ENCODE measurements at places on chromosomes 12 and 14.

GRCh38 chr12:77161944-77162343 lies 96.6 kb upstream of the E2F7 start:
- no peak for DNase-seq

DNA sequence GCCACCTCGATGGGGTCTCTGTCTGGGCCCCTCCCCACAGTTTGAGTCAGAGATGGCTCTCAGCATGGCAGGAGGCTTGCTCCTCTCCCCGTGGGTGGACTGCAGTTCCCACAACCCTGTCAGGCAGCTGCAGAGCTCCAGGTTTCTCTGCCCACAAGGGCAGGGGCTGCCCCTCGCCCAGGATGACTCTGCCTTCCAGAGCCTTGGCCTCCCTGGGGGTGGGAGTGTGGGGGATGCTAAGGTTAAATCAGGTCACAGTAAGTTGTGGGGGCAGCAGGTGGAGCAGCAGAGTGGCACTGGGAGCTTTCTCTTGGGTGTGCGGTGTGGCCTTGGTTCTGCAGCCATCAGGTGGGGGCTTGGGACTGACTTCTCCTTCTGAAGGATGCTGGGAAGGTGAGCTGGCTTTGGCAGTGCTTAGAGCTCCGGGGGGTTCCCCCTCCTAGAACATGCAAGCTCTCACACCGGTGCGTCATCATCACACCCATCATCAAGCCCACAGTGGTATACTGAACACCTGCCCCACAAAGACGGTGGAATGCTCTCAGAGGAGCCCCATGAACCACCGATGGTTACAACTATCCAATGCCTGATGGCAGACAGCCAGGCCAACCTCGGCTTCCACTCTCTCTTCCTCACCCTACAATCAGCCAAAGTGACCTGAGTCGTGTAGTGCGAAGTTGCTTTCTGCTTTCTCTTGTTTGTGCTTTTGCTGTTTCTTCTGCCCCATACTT lies 39.7 kb downstream of the ERH start:
- no peak for DNase-seq

- no peak for DNase-seq
Observed at GRCh38 chr14:38250331-38250730, 5.6 kb downstream of the CLEC14A start.

DNA sequence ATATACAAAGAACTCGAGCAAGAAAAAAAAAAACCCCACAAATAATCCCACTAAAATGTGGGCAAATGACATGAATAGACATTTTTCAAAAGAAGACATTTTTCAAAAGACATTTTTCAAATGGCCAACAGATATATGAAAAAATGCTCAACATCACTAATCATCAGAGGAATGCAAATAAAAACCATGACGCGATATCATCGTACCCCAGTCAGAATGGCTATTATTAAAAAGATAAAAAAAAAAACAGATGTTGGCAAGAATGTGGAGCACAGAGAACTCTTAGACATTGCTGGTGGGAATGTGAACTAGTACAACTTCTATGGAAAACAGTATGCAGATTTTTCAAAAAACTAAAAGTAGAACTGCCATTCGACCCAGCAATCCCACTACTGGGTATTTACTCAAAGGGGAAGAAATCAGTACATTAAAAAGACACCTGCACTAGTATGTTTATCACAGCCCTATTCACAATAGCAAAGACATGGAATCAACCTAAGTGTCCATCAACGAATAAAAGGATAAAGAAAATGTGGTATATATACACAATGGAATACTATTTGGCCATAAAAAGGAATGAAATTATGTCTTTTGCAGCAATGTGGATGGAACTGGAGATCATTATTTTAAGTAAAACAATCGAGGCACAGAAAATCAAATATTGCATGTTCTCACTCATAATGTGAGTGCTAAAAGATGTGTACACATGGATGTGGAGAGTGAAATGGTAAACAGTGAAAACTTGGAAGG lies 16.3 kb downstream of the ZBTB39 start:
- DNase-seq = no peak

DNA sequence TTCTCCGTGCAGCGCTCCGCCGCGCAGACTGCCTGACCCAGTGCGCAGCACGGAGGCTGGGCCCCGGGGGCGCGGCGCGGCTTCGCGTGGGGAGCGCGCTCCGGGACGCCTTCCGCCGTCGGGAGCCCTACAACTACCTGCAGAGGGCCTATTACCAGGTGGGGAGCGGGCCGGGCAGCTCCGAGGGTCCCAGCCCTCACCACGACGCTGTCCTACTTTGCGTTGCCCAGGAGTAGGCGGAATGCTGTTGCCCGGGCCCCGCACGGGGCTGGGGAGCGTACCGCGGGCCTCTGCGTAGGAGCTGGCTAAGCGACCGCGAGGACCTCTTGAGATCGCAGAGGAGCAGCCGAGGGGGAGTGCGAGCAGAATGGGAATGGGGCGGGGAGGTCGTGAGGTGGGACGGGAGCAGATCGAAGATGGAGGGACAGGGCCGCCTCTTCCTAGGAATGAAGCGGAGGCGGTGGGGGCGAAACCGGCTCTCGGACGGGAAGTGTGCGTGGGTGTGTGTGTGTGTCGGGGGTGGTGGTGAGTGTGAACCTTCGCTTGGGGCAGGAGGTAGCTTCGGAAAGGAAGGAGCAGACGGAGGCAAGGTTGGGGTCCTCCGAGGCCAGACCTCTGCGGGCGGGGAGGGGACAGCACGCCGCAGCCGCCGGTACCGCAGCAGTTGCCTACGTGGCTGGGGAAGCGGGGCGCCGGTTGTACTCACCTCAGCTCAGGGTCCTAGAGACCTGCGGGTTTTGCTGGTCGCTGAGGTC lies 751 bp downstream of the P3H3 start:
- no peak for DNase-seq

GRCh38 chr12:85829391-85829790 lies 6.8 kb downstream of the RASSF9 start:
- DNase-seq = no peak

GRCh38 chr14:48738186-48738925 lies 847.8 kb downstream of the RPS29 start:
- no peak for DNase-seq

DNA sequence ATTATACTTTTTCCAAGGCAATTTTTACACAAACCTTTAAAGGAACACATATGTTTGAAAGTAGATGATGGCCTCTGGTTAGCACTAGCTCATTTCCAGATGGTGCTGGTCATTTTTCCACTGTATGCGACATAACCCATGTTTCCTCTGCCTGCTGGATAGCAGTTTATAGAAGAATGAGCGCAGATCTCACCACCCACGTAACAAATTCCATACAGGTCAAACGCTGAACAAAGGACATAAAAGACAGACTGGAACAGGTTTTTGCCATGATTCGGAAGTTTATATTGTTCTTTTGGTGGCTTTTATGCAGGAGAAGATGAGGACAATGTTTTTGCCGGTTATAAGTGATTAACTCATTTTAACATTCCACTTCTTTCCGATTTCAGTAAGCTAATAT lies 30.7 kb downstream of the PPP1R36 start:
- DNase-seq = no peak

- no peak for DNase-seq
Observed at GRCh38 chr14:75905147-75905904, 76.5 kb downstream of the TGFB3 start.

GRCh38 chr14:81537193-81537592 lies 3.5 kb upstream of the SEL1L start:
- DNase-seq = no peak
